Pons (tissue), 1 donor: ENCODE measurements at places on chromosomes 7 and 10.

DNA sequence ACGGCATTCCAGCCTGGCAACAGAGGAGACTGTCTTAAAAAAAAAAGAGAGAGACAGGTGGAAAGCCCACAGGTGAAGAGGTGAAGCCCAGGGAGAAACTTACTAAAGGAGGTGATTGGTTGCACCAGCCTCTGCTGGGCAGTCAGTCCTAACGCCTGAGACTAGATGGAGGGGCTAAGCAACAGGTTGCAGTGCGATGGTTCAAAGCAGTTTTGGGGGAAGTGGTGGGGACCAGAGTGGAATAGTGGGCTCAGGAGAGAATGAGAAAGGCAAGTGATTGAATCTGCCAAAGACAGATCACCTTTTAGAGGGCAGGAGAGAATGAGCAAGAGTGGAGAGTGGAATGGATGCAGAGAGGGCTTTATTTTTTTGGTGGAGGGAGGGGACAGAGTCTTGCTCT lies 100.0 kb upstream of the KCTD7 start:
- DNase-seq: no peak

- DNase-seq: no peak
Observed at GRCh38 chr7:28490831-28491230, 78.5 kb downstream of the CREB5 start.

- no peak for DNase-seq
Observed at GRCh38 chr10:7577176-7577575, 89.6 kb downstream of the ITIH5 start.

DNA sequence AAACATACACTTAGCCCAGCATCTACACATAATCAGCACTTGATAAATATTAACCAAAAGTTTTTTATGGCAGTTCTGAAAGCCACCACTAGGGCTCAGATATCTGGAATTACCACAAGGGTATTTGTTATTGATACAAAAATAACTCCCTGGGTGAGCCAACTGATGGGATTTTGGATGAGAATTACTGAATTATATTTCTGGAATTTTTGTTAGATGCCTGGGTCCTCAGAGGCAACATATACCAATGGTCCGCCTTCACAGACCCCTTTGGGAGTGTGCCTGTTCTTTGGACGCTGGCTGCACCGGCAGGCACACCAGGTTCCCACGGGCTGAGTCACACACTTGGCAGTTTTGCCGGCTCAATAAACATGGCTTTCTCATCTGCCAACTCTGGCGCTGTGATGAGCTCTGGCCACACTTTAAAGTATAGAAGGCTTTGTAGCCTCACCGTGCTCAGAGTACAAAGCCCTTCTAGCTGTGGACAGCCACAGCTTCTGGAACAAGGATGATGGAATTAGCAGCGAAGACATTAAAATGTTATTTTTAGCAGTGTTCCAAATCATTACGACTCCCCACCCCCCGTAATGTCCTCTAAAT lies 24.5 kb upstream of the EEPD1 start:
- DNase-seq: peak; percentile 66

GRCh38 chr10:28087661-28088351 lies 88.9 kb upstream of the ODAD2 start:
- DNase-seq: no peak

- no peak for DNase-seq
Observed at GRCh38 chr10:75291805-75292204, 56.0 kb upstream of the COMTD1 start.

GRCh38 chr7:169276-170172 lies 22.8 kb upstream of the FAM20C start:
- no peak for DNase-seq

DNA sequence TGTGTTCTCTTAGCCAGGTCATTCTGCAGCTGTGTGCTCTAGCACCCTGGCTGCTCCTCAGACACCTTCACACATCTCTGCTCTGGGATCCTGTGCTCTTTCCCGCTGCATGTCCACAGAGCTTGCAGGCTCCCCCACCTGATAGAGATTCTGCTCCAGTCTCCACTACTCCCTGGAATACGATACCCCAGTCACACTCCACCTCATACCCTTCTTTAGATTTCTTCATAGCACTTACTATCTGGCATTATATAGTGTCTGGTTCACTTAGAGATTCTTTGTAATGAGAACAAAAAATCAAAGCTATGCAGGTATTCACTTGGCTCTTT lies 88.0 kb downstream of the CELF2 start:
- no peak for DNase-seq

DNA sequence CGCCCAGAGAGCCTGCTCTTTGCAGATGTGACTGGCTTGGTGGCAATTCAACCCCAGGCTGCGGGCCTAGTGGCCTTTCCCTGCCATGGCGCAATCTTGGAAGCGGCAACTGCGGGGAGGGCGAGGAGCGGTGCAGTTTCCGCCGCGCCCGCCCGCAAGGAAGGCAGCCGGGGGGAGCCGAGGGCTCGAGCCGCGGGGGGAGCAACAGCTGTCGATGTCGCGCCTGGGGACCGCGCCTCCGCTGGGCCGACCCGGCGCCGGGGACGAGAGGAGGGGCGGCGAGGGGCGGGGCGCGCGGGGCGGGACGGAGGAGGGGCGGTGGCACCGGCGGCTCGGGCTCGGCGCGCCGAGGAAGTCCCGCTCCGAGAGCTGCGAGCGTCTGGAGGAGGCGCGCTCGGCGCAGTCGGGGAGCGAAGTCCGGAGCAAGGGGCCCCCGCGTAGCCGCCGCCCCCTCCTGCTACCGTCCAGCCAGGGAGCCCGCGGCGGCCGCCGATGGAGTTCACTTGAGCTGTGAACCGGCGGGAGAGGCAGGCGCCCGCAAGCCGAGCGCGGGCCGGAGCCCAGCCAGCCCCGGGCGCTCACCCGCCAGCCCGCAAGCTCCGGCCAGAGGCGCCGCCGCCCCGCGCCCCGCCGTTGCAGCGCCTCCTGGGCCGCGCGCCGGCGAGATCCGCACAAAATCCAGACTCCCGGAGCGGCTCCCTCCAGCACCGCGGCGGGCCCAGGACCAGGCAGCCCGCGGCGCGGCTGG lies 438.1 kb upstream of the GALNT17 start:
- DNase-seq: peak; percentile 37

GRCh38 chr10:81817596-81818170 lies 57.3 kb upstream of the NRG3 start:
- DNase-seq: no peak

GRCh38 chr10:130814610-130815009 lies 496.9 kb downstream of the TCERG1L start:
- DNase-seq: no peak

DNA sequence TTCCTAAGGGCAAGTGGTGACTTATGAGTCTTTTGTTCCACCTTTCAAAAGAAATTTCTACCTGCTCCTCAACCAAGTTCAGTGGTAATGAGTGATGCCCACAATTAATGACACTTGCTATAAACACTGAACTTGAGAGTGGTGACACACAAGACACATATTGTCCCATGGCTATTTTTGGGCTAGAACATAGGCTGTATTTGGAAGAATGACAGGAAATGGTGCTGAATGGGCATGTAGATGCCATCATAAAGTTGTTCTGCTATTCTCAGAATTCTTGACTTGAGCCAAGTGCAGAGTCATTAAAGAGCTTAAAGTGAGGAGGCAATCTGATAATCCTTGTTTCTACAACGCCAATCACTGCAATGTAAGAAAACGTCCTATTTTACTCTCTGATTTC lies 313.3 kb downstream of the AGMO start:
- no peak for DNase-seq

- no peak for DNase-seq
Observed at GRCh38 chr10:107626862-107627261, 462.4 kb upstream of the SORCS1 start.

DNA sequence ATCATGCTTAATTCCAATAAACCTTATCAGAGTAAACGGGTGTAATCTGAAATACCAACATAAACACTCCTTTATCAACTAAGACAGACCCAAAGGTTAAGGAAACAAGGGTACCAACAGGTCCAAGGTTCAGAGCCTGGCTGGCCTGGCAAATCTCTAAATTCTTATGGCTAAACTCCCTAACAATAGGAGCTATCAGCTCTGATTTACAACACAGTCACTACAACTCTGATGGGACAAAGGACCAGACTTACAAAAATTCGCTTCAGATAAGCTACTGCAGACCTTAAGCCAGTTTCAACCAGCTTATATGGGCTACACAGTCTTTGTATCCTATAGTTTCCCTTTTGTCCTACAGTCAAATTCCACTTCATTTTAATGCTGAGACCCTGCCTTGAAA lies 381.9 kb downstream of the ZWINT start:
- DNase-seq: no peak

- peak; percentile 98 for DNase-seq
Observed at GRCh38 chr7:10122551-10123100, 851.0 kb upstream of the PHF14 start.

GRCh38 chr7:105364684-105365083 lies 24.0 kb downstream of the SRPK2 start:
- no peak for DNase-seq

DNA sequence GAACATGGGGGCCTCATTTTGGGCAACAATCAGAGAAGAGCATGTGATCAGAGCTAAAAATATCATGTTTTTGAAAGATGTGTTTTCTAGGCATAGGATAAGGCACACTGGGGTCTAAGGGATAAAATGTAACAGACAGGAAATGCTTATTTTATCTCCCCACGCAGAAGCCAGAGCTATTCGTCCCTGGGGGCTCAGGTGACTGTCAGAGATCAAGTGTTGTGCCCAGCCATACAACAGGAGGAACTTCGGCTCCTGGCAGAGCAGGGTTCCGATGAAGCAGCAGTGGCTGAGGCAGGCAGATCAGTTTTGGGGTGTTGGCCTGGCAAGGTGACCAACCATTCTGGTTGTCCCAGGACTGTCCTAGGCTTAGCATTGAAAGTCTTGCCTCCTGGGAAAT lies 15.2 kb downstream of the NPY start:
- DNase-seq: no peak

GRCh38 chr7:102978284-102978683 lies 65.5 kb downstream of the LRRC17 start:
- no peak for DNase-seq

DNA sequence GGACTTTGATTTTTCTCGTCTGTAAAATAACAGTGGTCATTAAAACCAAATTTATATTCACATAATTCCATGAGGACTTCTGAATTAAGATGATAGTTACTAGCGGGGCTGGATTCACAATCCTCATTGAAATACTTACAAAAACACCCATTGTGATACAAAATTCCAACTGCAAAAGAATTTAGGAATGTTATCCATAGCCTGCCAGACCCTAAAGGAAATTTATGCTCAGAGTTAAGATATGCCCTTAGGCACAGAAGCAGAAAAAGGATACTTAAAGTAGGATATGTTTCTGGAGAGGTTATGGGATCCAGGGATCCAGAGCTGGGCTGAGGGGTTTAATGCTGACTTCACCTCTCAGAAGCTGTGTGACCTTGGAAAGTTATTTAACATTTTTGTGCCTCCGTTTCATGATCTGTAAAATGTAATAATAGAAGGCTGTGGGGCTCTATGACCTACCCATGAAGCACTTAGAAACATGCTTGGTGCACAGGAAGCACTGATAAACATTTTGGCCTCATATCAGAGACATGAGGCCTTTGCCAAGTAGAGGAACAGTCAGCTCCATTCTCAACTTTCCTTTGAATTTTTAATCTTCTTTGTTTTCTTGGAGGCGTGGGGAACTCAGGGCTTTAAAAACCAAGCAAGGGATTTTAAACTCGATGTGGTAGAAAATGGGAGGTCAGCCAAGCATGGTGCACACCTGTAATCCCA lies 744.7 kb downstream of the KCNMA1 start:
- DNase-seq: no peak

DNA sequence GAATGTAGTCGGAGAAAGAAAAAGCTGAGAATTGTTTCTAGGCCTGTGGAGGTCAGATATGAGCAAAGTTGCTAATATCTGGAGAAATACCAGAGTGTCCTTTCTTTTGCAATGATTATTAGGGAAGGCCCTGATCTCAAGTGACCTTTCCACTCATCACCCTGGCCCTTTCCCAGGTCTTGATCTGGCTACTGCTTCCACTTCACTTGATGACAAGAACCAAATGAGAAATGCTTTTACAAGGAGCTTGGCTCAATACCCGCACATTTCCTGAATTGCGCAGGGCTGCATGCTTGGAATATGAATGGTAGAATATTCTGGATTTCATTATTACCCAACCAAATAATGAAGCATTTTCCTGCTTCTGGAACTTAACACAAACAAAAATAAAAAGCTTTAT lies 104.6 kb downstream of the ITGB8 start:
- DNase-seq: no peak

DNA sequence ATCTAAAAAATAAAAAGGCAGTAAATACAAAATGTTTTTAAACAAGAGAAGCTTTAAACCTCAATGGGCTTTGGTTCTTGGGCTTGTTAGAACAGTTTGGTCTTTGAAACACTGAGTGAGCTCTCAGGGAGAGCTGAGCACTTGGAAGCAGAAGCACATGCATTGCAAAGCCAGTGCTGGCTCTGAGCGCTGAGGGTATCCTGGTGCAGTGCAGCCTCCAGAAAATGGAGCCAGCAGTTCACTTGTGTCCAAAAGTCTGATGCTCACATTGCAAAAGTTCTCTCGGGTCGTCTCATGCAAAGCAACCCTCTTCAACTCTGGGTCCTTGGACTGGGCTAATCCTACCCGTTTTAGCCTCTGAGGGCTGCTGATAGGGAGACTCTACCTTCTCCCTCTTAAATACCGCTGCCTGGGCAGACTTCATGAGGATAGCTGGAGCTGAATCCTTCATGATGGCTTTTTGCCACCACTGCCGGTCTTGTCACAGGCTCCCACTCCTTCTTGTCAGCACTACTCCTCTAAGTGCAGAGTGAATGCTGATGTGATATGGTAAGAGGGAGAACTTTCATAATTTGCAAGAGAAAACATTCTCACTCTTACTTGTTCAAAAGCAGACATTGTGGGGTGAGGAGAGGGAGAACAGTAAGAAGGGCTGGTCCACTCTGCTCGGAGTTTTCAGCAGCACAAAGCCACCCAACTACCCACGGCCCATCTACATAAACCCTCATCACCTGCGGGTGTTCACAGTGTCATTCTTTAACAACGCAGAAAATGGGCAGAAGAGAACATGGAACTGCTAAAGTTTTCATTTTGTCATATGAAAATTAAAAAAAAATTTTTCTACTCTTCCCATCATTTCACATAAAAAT lies 42.2 kb upstream of the BMPER start:
- peak; percentile 29 for DNase-seq

DNA sequence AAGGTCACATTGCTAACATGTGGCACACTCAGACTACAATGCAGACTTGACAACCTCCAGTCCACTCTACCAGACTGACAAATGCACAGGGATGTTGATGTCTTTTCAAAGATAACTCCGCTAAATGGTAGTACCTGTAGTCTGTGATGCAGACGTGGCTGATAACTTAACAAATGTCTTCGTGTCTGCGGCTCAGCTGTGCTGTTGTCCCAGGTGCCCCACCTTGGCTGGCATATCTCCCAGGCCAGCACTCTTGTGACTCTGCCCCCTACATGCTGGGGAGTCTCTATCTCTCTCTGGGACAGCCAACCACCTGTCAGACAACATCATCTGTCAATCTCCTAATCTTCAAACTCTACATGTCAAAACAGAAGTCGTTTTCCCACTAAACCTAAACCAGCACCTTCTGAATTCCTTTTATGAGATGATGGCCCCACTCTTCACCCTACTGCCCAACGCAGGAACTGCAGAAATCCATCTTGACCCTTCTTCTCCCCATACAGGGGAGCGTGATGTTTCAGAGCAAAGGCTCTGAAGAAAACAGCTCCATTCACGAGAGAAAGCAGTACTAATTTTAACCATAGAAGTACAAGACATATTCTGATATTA lies 156.4 kb downstream of the USP6NL start:
- DNase-seq: no peak

- DNase-seq: no peak
Observed at GRCh38 chr7:38506756-38507155, 124.4 kb downstream of the AMPH start.

GRCh38 chr7:50353894-50354595 lies 49.5 kb downstream of the IKZF1 start:
- no peak for DNase-seq

GRCh38 chr10:127283017-127283416 lies 86.6 kb upstream of the INSYN2A start:
- no peak for DNase-seq
